Stomach (tissue), 19 donors: ENCODE measurements at places on chromosomes 11 and 22.

DNA sequence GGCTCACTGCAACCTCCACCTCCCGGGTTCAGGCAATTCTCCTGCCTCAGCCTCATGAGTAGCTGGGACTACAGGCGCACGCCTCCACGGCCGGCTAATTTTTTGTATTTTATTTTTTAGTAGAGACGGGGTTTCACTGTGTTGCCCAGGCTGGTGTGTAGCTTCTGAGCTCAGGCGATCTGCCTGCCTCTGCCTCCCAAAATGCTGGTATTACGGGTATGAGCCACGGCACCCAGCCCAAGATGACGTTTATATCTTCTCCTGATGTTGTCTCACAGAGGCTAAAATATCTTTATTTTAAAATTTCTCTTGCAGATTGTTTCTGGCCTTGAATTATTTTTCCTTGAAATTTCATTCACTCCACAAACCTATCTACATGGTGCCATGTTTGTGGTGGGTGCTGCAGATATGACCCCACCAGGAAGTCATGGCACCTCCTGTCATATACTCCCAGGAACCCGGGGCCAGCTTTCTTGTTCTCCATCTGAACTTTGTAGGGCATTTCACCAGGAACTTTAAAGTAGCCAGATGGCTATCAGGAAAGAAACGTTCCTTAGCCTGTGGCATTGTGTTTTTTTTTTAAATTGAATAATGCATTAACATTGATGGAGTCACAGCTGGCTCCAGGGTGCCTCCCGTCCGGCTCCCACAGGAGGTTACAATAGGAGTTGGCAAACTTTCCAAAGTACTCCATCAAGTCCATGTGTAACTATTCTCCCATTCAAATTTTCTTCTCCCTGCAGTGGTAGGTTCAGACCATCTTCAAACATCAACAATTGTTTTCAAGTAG, 42.0 kb upstream of the LIPT2 start:
- DNase-seq, result no peak

DNA sequence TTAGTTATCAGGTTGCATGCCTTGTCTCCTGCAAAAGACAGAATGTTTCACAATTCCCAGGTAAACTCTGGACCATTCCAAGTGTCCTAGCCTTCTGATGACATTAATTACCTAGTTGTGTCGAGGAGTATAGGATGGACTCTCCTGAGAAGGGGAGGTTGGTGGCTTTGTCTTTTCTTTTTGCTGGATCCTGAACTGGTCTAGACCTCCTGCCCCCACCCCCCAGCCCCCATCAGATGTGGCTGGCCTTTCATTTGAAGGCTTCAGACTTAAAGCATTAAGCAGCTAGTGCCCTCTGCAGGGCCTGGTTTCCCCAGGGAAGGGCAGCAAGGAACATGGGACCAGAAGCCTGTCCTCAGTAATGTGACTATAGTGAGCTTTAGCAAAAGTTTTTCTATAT, 9.7 kb downstream of the MCAM start:
- no peak for DNase-seq

DNA sequence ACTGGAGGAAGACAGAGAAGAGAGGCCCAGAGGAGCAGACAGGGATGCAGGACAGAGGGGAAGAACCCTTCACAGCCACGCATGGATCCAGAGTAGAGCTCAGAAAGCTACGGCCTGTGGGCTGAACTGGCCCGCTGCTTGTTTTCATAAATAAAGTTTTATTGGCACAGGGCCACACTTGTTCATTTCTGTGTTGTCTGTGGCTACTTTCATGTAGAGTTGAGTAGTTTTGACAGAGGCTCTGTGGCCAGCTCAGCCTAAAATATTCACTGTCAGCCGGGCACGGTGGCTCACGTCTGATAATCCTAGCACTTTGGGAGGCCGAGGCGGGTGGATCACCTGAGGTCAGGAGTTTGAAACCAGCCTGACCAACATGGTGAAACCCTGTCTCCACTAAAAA, 26.2 kb upstream of the GAL start:
- DNase-seq, result no peak

- no peak for DNase-seq
Measured at GRCh38 chr22:30295576-30295975, 6.3 kb upstream of the CASTOR1 start.
